ENCODE measurements at places on chromosomes 4 and X.
A peak's percentile ranks its signal among the peaks of the same experiment; 100 is the strongest.

GRCh38 chr4:90960433-90960832 lies 833.2 kb downstream of the CCSER1 start:
- no peak for DNase-seq

DNA sequence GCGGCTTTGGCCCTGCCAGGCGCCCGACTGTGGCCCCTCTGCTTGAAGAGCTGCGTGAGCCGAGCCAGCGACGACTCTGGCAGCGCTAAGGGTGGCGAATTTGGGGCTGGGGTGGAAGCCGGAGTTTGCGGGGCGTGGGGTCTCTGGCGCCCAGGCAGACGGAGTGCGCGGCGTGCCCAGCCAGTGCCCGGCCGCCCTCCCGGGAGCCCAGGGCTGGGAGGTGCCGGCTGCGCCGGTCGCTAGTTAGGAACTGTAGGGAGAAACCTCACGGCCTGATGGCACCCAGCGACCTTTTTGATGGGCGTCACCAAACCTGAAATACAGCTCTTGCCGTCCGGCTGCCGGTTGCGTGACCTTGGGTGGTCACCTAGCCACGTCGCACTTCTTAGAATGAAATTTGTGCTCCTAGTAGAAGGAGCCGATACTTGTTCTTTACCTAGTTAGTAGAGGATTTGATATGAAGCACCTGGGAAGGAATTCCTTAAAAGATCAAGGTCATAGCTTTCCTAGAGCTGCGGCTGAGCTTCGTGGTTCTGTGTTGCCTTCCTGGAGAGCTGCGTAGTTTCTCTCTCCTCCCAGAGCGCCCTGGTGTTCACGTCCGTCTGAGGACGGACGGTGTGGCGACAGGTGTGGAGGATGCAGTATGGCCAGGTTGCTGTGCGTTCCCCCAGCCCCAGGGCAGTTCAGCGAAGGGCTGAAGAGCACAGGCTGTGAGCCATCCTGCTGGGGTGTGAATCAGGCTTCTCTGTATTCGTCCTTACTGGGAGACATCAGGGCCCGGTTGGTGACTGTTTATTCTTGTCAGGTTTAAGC lies 680 bp downstream of the MAEA start:
- no peak for DNase-seq

DNA sequence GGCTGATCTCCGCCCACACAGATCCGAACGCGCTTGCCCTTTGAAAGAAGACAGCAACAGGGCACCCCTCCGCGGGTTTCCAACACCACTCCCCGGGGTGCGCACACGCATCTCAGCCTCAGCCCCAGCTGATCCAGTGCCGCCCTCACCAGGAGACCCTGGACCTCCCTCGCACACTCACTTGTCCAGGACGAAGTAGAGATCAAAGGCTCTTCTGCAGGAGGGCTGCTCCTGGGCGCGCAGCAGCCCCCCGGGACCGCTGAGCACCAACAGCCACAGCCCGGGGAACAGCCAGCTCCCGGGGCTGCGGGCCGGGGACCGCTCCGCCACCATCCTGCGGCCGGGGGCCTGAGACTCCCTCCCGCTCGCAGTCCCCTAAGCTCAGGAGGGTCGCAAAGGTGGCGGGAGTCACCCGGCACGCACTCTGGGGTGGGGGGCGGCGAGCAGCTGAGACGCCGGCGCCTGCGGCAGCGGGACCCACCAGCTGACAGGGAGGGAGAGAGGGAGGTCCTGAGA lies 743 bp downstream of the ANTXR2 start:
- peak; percentile 50 for DNase-seq

GRCh38 chr4:183624548-183624947 lies 34.4 kb downstream of the RWDD4 start:
- no peak for DNase-seq

GRCh38 chr4:6342530-6343293 lies 73.1 kb downstream of the WFS1 start:
- no peak for DNase-seq

DNA sequence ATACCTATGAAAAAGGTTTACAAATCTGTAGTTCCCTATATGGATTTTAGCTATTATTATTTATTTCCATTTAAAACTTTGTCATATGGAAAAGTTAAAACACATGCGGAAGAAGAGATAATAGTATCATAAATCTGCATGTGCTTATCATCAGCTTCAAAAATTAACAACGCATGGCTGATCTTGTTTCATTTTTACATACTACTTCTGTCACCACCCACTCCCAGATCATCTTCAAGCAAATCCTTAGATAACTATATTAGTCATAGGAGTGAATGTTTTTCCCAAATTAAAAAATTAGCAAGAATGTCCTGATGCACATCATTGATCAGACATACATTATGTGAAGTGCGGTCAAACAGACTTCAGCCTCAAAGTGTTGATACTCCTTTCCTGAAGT lies 24.6 kb upstream of the MOB1B start:
- no peak for DNase-seq

DNA sequence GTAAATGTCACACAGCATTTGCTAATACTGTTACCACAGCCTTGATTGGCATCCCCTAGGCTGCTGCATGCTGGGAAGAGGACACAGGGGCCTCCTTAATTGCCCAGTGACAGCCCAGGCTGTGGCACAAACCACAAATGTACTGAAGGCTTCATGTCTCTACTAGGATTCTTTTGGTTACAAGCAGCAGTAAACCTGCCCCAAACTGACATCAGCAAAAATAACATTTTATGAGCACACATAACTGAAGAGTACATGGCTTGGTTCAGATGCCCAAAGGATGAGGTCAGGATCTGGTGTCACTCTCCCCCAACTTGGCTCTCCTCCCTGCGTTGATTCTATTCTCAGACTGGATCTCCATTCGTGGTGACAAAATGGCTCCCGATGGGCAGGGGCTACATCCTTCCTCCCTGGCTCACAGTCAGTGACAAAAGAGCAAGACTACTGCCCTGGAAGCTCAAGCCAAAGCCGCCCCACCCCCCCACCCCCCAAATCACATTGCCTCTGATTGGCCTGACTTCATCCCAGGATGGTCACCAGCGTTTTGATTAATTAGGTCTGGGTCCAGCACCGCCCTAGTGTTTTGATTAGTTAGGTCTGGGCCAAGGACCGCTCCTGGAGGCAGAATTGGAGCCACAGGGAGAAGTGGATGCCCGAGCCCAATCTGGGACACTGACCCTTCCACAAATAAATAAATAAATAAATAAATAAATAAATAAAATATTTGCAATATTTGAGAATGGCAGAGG lies 180.5 kb upstream of the RBPJ start:
- no peak for DNase-seq

Measured in activated T-cell treated with anti-CD3 and anti-CD28 coated beads for 4 hours (primary cell).